ENCODE measurements at places on chromosomes 13 and 19. TPM values are rescaled to one million over a fixed set of nuclear protein-coding genes. Genes with fewer than 3 reads are reported as not detected.

DNA sequence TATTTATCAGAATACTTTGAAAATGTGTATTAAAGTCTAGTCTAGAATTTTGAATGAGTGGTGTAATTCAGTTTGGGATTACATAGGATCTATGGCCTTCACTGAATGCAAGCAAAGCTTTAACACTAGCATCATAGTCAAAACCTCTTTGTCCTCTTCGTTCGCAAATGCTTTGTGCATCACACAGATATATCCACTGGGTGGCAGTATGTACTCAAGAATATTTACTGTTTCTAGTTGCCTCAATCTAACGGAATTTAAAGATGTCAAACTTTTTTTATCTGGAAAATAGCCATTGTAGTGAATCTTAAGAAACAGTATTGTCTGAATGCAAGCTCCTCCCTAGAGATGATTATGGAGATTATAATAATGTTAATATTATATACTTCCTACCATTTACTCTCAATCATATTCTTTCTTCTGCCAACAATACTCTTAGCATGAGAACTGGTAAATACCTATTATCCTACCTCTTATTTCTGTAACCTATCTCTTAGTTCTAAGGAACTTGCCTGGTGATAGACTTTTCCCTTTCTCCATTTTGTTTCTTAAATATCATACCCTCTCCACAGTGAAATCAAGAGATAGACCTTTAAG is 25.8 kb downstream of the LACC1 start:
- no peaks in the 10 kb centered on the region for H3K36me3 ChIP-seq
- no peak overlapping the region for H3K27ac ChIP-seq
- peaks cover 16% of the 10 kb centered on the region for H3K27me3 ChIP-seq
- DNase-seq: no peak
- H3K4me1 ChIP-seq: peaks cover 6% of the 10 kb centered on the region

DNA sequence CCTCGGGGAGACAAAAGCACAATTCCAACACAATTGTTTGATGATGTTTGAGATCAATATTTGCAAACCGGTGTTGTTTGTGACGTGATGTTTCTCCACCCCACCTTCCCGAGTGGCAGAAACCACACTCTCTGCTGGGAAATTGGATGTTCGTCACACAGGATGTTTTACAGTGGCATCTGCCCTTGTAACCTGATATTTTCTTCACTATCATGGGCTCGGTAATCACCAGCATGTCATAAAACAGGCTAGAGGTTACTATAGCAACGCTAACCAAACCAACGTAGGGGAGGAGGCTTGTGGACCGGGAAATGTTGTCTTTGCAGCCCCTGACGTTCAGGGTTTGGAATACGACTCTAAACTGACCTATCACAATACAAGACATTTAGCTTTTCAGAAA is 454.5 kb downstream of the IRS2 start:
- peaks cover 11% of the 10 kb centered on the region for H3K27me3 ChIP-seq
- no peak for DNase-seq
- no peaks in the 10 kb centered on the region for H3K36me3 ChIP-seq
- H3K27ac ChIP-seq: no peak overlapping the region

- peaks cover 7% of the 10 kb centered on the region for H3K36me3 ChIP-seq
- DNase-seq: no peak
- H3K4me3 ChIP-seq: no peak overlapping the region
- peaks cover 10% of the 10 kb centered on the region for H3K4me1 ChIP-seq
- H3K27ac ChIP-seq: no peak overlapping the region
- H3K27me3 ChIP-seq: no peaks in the 10 kb centered on the region
Measured at GRCh38 chr13:39699274-39699673, 43.8 kb downstream of the COG6 start.

DNA sequence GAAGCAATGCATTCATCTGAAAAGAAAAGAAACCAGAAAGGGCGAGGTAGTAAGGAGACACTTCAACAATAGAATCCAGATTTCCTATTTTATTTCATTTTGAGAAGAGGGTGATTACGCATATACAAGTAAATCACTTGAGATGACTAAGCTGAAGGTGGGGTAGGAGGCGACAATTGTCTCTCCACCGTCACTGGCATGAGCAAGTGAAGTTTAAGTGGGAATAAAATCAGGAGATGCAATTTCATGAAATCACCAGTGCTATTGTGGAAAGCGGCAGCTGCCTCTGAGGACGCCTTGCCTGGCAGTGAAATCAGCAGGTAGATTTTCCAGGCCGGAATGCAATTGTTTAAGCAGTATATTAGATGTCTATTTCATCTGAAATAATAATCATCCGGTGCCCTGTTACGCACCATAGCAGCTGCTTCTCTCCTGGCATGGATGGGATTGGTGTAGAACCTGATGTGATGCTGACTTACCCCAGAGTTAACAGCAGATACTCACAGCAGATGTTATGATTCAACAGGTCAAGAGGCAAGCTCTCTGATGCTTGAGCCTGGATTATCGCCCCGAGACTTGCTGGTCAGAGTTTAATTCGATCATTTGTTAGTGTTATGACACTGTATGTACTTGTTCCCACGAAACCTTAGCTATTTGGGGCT is 64.3 kb downstream of the RASL11A start:
- H3K27me3 ChIP-seq: no peaks in the 10 kb centered on the region
- H3K4me1 ChIP-seq: no peaks in the 10 kb centered on the region
- DNase-seq: no peak
- H3K27ac ChIP-seq: no peak overlapping the region

- peak within 1 kb of the TSS; percentile 87 for H3K27ac ChIP-seq
- no peaks in the 10 kb centered on the region for H3K27me3 ChIP-seq
- peak within 1 kb of the TSS; percentile 94 for H3K4me3 ChIP-seq
- peak; percentile 94 for DNase-seq
- H3K36me3 ChIP-seq: peaks cover 31% of the 10 kb centered on the region
Measured at GRCh38 chr13:113208421-113209335, at the start of gene PCID2. TSS of gene PCID2 (minus strand) at chr13:113208669. CDS start at chr13:113208634, 35 bp downstream.

- DNase-seq: no peak
- H3K36me3 ChIP-seq: no peaks in the 10 kb centered on the region
- peaks cover 23% of the 10 kb centered on the region for H3K27me3 ChIP-seq
- H3K27ac ChIP-seq: no peak overlapping the region
Measured at GRCh38 chr13:60211548-60211947, 47.8 kb upstream of the DIAPH3 start.

DNA sequence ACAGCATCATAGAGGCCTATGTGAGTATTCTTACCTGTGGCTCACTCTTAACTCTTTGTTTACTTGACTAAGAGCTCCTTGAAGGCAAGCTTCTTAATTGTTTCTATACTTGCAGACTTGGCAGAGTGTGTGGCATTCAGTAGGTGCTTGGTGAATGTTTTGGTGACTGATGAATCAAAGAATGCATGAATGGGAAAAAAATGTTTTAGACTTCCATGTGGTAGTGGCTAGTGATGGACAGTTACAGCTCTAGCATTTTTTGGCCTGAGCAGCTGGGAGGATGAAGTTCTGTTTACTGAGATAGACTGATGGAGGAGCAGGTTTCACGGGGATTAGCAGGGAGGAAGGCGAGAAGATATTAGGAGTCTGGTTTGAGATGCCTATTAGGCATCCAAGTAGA is 13.6 kb downstream of the HAS1 start:
- no peaks in the 10 kb centered on the region for H3K27me3 ChIP-seq
- H3K36me3 ChIP-seq: peaks cover 20% of the 10 kb centered on the region
- DNase-seq: no peak

GRCh38 chr13:95226932-95227695 is 74.1 kb downstream of the ABCC4 start:
- H3K4me3 ChIP-seq: no peak overlapping the region
- no peak overlapping the region for H3K27ac ChIP-seq
- peaks cover 5% of the 10 kb centered on the region for H3K36me3 ChIP-seq

DNA sequence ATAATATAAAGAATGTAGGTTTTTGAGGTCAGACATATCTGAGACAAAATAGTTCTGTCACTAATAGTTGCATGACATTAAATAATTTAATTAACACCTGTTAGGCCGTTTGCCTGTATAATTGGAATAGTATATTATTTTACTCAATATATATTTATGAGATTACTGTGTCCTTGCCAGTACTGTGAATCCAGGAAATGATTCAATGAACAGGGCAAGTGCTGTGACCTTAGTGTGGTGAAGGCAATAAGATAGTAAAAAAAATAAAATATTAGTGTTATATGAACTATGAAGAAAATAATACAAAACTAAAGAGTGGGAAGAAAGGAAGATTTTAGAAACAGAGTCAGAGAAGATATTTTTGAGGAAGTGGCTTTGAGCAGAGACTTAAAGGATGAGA is 403.7 kb downstream of the PCDH9 start:
- no peaks in the 10 kb centered on the region for H3K4me1 ChIP-seq
- no peak for DNase-seq
- no peak overlapping the region for H3K27ac ChIP-seq
- no peaks in the 10 kb centered on the region for H3K36me3 ChIP-seq
- H3K4me3 ChIP-seq: no peak overlapping the region
- no peaks in the 10 kb centered on the region for H3K27me3 ChIP-seq

TINCR gene
- 0.34 TPM for total RNA-seq

- no peak overlapping the region for H3K27ac ChIP-seq
- peaks cover 2% of the 10 kb centered on the region for H3K36me3 ChIP-seq
- H3K27me3 ChIP-seq: peaks cover 15% of the 10 kb centered on the region
Measured at GRCh38 chr13:110784704-110785103, 71.2 kb downstream of the ING1 start.

DNA sequence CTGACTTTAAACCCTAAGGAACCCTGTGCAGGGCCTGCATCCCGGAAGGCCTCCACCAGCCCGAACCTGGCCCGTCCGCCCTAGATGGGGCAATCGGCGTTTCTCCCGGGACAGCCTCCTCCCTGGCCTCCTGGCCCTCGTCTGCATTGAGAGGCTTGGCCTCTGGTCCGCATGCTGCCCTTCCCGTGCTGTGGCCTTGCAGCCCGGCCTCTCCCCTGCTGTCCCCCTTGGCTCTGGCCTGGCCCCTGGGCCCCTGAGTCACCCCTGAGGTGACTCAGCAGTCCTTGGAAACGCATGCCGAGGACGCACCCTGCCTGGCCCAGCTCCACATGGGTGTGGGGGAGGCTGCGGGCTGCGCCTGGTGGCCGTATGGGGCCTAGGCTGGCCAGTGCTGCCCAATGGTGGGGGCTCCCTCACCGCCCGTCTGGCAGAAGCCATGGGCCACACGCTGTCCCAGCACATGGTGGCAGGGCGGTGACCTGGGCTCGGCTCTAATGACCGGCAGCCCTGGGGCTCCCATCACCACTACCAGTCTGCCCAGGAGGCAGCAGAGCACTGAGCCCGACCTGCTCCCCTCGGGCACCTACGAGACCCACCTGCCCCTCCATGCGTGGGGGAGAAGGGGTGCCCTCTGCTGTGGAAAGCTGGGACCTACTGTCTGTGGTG is 25.7 kb downstream of the SH3GL1 start:
- H3K4me3 ChIP-seq: no peak overlapping the region
- peaks cover 50% of the 10 kb centered on the region for H3K4me1 ChIP-seq
- H3K36me3 ChIP-seq: peaks cover 9% of the 10 kb centered on the region

GRCh38 chr19:45971260-45971902 is 2.3 kb downstream of the NOVA2 start:
- H3K4me3 ChIP-seq: no peak overlapping the region
- peaks cover 77% of the 10 kb centered on the region for H3K27me3 ChIP-seq
- H3K27ac ChIP-seq: no peak overlapping the region
- H3K4me1 ChIP-seq: peaks cover 11% of the 10 kb centered on the region
- no peaks in the 10 kb centered on the region for H3K36me3 ChIP-seq
- DNase-seq: no peak

DNA sequence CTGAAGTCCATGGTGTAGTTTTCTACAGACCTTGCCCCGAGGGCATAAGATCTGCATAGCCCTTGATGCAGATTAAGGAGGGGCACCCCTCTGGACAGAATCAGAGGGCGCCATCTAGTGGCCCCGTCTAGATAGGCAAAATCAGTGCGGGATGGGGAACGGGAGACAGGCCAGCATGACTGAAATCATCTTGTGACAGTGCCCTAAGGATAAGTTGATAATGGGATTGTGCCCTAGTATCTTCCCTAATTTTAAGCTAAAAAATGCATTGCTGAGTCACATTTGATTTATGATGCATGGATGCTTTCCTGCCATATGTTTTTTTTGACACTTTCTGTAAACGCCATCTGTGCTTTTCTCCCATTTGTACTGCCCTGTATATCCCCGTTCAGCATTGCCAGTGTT is 19.0 kb upstream of the GPI start:
- no peak overlapping the region for H3K27ac ChIP-seq
- peaks cover 5% of the 10 kb centered on the region for H3K36me3 ChIP-seq
- H3K4me1 ChIP-seq: peaks cover 15% of the 10 kb centered on the region

DNA sequence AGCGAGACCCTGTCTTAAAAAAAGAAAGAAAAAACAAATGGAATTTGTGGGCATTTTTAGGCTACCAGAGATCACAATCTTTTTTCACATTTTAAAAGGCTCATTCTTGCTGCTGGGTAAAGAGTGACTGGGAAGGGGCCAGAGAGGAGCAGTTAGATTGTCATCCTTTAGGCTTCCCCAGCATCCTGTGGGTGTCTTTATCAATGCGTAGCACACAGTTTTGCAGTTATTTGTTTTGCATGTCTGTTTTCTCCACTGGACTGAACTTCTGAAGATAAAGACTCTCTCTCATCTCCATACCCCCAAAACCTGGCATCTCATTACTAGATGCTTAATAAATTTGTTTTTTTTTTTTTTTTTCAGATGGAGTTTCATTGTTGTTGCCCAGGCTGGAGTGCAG is 2.1 kb upstream of the UTP14C start:
- H3K4me1 ChIP-seq: peaks cover 11% of the 10 kb centered on the region
- no peak for DNase-seq
- H3K36me3 ChIP-seq: peaks cover 67% of the 10 kb centered on the region
- H3K4me3 ChIP-seq: no peak overlapping the region
- H3K27me3 ChIP-seq: no peaks in the 10 kb centered on the region

NAPA gene
- total RNA-seq: 65.6 TPM

CYP4F12 gene
- not detected for total RNA-seq

DNA sequence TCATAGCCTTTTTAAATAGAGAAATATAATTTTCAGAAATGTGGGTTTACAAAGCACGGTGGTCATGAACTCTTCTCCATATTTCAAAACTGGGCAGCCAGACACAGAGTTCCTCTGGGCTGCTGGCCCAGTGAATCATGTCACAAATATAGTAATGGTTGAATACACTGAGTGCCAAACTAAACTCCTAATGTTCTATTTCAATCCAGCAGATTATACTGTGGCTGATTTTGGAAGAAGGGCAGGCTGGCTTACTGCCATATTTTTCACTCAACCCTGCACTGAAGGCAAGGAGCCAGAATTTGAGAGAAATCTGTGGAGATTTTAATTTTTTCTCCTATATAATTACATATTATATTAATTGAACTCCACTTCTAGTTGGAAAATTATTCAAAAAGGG is 17.0 kb upstream of the PRR20A start:
- H3K27ac ChIP-seq: no peak overlapping the region
- no peak overlapping the region for H3K4me3 ChIP-seq
- no peaks in the 10 kb centered on the region for H3K36me3 ChIP-seq
- no peaks in the 10 kb centered on the region for H3K4me1 ChIP-seq

GRCh38 chr19:49106648-49107135 is 7.5 kb upstream of the LIN7B start:
- DNase-seq: peak; percentile 62
- peaks cover 28% of the 10 kb centered on the region for H3K36me3 ChIP-seq
- H3K27ac ChIP-seq: no peak overlapping the region
- peak overlapping the region; percentile 5 for H3K4me3 ChIP-seq
- H3K27me3 ChIP-seq: no peaks in the 10 kb centered on the region
- H3K4me1 ChIP-seq: peaks cover 2% of the 10 kb centered on the region

Measured in activated naive CD8-positive, alpha-beta T cell treated with anti-CD3 and anti-CD28 coated beads for 36 hours (primary cell).